Right lobe of liver (tissue), 6 donors: ENCODE measurements at places on chromosomes 7 and 10.

GRCh38 chr10:70193391-70193844 is 23.1 kb upstream of the SAR1A start:
- DNase-seq, result no peak

- no peak for DNase-seq
Observed at GRCh38 chr10:102262744-102263370, 17.5 kb downstream of the GBF1 start.

GRCh38 chr7:138417078-138417700 is 42.9 kb upstream of the TRIM24 start:
- no peak for DNase-seq

- DNase-seq, result no peak
Observed at GRCh38 chr10:124321433-124322089, 97.2 kb downstream of the OAT start.

DNA sequence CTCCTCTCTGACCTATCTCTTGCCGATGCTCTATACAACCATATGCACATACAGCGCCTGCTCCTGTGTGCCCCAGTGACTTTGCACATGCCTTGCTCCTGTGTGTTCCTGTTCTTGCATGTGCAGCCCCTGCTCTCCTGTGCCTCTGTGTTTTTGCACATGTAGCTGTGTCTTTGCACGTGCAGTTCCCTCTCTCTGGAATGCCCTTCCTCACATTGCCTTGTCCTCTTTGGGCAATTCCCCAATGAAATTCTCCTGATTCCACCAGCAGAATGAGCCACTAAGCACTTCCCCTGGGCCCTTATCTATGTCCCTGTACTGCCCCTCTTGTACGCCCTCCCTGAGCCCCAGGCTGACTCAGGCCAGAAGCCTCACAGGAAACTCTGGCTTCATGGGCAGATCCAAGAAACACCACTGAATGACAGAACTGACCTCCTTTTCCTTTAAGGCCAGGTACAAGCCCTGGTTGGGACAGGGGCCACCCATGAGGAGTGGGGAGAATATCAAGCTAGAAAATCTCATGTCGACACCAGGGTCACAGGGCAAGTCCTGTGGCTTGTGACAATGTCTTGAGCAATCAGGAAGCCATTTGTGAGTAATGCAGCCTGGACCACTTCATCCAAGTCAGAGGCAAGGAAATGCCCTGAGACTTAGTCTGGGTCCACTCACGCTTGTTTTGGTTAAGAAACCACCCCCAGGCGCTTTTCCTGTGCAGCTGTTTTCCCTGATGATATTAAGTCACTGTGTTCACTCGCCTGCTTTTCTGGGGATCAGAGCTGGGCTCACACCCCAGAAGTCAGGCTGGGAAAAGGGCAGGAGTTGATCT is 1.9 kb upstream of the ARHGAP22 start:
- DNase-seq, result no peak

- DNase-seq, result no peak
Observed at GRCh38 chr7:158633055-158633956, 45.7 kb upstream of the PTPRN2 start.

GRCh38 chr7:53904355-53904754 is 637.8 kb upstream of the VSTM2A start:
- DNase-seq, result no peak

DNA sequence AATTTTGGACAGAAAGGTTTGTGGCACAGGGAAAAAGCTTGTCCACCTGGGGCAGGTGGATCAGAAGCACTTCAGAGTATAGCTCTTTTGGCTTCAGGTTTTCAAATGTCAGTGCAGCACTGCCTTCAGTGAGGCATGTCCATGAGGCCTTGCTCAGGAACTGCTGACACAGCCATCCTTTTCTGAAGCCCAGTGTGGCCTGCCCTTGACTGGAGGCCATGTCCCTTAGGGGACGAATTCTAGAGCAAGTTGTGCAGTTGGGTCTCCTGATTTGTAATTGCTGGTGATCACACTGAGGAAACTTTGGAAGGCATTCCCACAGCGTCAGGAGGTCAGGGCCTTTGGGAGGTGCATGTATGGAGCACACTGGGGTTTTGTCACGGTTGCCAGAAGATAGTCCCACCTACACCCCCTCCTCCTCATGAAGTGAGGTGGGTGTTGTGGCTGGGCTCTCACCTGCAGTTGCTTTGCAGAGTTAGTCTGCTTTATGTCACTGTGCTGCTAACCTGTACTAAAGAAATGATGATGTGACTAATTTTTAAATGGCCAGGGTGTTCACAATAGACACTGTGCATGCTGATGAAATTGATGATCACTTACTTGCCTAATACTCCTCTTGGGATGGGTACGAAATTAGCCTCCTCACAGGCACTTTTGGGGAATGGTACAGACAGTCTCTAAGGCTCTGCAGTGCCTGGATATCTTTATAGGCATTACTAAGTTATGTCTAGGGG is 41.7 kb downstream of the OGDH start:
- no peak for DNase-seq

DNA sequence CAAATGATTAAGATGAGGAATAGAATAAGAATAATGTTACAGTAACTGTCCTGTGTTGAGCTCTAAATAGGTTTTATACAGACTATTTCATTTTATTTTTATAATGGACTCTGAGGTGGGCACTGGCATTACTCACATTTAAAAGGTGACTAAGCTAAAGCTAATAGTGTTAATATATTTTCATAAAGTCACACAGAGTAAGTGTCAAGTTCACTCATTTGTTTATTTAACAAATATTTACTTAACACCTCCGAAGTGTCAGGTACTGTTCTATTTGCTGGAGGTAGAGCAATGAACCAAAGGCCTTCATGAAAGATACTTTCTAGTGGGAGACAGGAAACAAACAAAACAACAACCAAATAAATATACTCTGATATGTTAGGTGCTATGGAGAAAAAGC is 44.0 kb downstream of the ASB4 start:
- no peak for DNase-seq

DNA sequence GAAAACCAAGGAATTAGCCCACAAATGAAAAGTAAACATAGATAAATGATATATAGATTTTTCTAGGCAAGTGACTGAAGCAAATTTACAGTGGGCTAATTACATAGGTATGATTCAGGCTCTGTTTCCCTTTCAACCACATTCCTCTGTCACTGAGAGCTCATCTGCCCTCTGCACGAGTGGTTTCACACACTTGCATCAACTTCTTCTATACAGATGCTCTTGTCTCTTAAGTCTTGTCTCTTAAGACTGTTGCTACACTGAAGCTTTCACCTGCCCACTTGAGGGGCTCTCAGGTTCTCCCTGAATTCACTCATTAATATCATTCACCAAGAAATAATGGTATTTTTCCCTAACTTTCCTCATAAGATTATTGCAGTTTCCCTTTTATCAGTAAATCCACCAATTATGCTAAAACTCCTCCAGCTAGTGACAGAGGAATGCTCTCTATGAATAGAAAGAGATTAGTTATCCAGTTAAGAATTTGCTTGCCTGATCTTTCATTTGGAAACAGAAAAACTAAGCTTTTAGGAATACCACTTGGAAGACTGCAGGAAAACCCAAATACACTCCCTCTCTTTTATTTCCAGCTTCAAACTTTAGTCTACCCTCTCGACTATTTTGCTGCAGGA is 95.7 kb downstream of the ELAPOR2 start:
- DNase-seq, result no peak

GRCh38 chr7:155765458-155765857 is 46.8 kb downstream of the SHH start:
- DNase-seq, result no peak
